Renal cortex interstitium (tissue), 15 donors: ENCODE measurements at places on chromosomes 6 and 20. TPM values are rescaled to one million over a fixed set of nuclear protein-coding genes. Genes with fewer than 3 reads are reported as not detected.
A peak's percentile ranks its signal among the peaks of the same experiment; 100 is the strongest.

DNA sequence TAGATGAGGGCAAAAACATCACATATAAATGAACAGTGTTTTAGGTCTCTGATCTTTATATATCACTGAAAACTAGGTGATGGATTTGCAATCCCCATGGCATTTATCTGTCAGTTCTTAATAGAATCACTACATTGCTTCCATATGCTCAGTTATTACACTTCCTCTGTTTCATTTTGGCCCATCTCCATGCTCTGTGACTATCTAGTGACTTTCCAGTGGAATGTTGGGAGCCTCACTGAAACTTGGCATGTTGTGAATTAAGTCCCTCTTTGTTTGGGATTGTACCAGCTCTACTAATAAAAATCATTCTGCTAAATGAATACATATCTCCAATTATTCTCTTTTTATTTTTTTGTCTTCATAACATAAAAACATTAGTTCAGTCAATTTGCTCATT is 226.1 kb upstream of the CEP162 start:
- DNase-seq: no peak

RSPH4A gene
- polyA plus RNA-seq: 3.0 TPM

GRCh38 chr6:166478782-166479592 is 96.2 kb upstream of the MPC1 start:
- no peak for DNase-seq

GRCh38 chr6:89117211-89118108 is at the start of gene SRSF12:
Gene SRSF12 (minus strand): TSS chr6:89118071. CDS start chr6:89117887, 184 bp downstream.
- peak; percentile 40 for DNase-seq

GRCh38 chr6:143561105-143561704 is 49.7 kb upstream of the FUCA2 start:
- no peak for DNase-seq

DNA sequence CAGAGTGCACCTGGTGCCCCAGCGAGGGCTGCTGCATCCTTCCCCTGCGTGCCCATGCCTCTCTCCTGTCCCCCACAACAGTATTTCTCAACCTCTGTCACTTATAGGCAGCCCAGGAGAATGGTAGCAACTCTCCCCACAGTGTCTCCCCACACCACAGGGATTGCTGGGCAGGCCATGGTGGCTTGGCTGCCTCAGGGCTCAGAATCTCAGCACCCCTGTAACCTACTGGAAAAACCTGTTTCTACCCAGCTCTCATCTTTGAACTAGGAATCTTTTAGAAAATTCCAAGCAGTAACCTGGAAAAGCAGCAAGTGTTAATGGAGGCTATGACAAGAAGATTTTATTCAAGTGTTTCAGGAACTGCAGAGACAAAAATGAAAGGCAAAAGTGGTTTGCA is 38.0 kb downstream of the CD164 start:
- no peak for DNase-seq

DNA sequence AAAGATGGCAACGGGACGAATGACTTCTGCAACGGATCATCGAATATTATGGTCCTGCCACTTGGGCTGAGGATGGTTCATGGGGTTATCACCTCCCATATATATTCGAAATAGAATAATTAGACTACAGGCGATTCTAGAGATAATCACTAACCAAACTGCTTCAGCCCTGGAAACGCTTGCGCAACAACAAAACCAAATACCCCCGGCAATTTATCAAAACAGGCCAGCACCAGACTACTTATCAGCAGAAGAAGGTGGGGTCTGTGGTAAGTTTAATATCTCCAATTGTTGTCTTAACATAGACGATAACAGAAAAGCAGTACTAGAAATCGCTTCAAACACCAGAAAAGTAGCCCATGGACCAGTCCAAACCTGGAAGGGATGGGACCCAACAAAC is 31.0 kb upstream of the ULBP3 start:
- DNase-seq: no peak

- DNase-seq: no peak
Observed at GRCh38 chr20:25360631-25361286, 29.9 kb downstream of the ABHD12 start.

GRCh38 chr6:43806043-43806757 is 36.2 kb downstream of the VEGFA start:
- no peak for DNase-seq

- DNase-seq: peak; percentile 13
Observed at GRCh38 chr6:100176311-100176950, 182.4 kb upstream of the MCHR2 start.

DNA sequence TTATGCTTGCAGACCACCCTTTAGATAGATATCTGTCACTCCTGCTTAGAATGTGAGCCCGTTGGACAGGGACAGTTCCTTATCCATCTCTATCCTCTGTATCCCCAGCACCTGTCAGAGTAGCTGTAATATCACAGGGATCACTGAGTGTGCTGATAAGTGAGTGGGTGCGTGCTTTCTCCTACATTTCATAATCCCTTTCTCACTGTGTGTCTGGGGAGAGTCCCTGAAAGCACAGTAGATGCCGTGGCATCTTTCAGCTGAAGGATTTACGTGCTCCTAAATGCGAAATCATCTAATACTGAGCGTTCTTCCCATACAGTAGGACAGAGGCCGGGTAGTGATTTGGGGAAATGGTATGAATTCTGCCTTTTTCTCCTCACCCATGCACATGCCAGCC is 198.9 kb upstream of the SASH1 start:
- DNase-seq: no peak

DUSP15 gene
- 19.6 TPM for polyA plus RNA-seq

GRCh38 chr6:158770533-158771330 is 48.4 kb downstream of the EZR start:
- DNase-seq: no peak

DNA sequence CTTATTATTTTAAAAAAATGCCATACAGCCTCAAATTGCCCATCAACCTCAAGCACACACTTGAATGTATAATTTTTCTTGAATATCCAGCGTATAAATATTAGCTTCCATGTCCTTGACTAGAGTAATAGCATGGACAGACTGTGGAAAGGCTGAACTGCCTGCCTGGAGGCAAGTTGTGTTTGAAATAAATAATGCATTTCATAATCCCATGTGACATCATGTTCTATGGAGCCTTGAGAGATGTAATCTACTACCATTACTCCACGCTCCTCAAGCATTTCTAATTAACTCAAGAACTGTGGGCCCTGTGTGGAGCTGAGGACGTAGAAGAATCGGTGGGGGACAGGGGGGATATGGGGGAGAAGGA is 94.2 kb downstream of the CDS2 start:
- DNase-seq: no peak

GRCh38 chr6:25472306-25472705 is 179.7 kb upstream of the SCGN start:
- DNase-seq: no peak

MYH7B gene
- 0.84 TPM for polyA plus RNA-seq

GRCh38 chr6:37362101-37362828 is 8.5 kb downstream of the RNF8 start:
- DNase-seq: no peak

GRCh38 chr6:14992382-14992781 is 253.5 kb upstream of the JARID2 start:
- no peak for DNase-seq

DNA sequence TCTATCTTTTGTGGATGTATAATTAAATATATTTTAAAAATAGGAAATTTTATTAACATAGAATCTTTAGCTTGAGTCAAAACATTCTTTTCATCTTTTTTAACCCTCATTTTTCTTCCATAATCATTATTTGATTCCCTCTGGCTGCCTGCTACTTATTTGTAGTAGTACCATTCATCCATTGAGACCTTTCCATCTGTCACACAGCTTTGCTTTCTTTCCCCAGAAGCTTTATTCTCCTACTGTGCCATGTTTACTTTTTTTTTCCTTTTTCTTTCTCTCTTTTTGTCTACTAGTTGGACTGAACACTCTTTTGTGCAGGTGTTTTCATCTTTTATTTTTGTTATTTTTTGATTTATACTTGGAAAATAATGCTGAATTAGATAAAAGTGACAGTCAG is 522.6 kb upstream of the MMS22L start:
- no peak for DNase-seq

ABHD16B gene
- not detected for polyA plus RNA-seq

DNA sequence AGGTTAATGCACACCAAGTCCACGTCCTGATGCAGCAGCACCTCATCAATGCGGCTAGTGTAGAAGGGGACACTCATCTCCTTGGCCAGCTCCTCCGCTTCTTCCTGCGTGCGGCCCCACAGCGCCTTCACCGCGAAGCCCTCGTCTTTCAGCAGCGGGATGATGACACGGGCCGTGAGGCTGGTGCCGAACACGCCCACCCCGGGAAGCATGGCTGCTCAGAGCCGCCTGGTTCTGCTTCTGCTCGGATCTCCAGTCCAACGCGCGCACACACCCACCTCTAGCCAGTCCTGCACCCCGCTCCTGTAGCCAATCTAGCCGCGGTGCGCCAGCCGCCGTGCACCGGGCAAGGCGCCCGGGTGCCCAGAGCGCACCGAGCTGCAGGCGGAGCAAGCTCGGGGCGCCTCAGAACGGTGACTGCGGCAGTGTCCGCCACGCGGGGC is 700 bp downstream of the GFOD1 start:
- no peak for DNase-seq

DNA sequence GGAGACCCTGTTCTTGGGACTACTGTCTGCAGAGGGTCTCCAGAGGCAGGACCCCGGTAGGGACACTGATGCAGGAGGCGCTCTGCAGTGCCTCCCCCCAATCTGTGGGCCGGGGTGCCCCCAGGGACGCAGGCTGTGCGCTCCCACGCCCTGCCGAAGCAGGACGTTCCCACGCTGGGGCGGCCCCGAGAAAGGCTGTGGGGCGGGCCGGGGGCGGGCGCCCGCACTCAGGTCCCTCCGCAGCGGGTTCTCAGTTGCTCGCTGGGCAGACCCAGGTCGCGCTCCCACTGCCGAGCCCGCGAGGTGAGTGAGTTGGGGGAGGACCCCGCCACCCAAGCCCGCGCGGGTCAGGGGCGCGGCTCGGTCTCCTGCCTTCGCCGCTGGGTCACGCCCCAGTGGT is at the start of gene COX4I2:
Gene COX4I2 (plus strand): TSS at position 253 of the 400 bp plus-strand sequence. CDS start 1,106 bp downstream, outside the sequence.
- DNase-seq: no peak

CST11 gene
- polyA plus RNA-seq: not detected

DNA sequence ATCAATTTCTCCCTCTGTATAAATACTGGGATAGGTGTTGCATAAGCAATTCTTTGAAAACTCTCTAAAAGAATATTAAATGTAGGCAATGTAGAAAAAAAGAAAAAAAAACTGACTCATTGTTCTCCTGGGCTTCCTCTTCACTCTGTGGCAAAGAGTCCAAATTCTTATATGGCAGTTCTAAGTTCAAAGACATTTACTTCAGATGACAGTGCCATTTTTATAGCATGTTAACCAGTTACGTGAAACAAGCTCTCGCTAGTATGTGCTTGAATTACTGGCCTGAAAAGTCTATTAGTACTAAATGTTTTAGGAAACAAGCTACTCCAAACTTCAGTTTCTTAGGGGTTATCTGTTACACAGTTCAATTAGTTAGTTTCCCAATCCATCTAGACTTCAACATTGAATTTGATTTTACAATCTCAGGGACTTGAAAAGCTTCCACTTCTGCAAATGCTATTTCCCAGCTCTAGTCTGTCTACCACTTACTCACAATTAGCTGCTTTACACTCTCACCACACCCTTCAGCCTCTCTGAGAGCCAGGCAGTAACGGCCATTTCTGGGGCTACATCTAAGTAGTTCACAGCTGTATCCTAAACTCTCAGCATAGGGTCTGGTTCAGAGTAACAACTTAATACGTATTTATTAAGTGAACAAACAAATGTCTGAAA is 100.4 kb downstream of the OGFRL1 start:
- no peak for DNase-seq

HLA-DRA gene
- polyA plus RNA-seq: 97.8 TPM

GTSF1L gene
- not detected for polyA plus RNA-seq

TRDN gene
- polyA plus RNA-seq: 3.0 TPM

CRISP3 gene
- 0.31 TPM for polyA plus RNA-seq

DNA sequence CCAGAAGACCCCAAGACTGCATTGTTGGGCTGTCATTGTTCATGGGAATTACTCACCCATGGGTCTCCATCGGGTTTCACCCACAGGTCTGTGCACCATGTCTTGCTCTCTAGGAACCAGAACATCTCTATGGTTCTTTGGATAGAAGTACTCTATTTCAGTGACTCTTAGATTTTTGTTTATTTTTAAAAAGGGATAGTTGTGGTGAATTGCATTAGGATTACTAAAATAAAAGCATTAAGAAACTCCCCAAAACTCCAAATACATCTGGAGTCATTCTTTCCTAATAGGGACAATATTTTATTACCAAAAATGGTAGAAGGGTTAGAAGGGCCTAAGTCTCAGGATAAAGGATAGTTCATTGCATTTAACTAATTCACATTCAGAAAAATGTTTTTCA is 166.9 kb upstream of the TNFAIP3 start:
- no peak for DNase-seq

GRCh38 chr6:16570946-16571345 is 190.3 kb downstream of the ATXN1 start:
- no peak for DNase-seq

- no peak for DNase-seq
Observed at GRCh38 chr6:16241321-16241689, 2.9 kb downstream of the GMPR start.

DNA sequence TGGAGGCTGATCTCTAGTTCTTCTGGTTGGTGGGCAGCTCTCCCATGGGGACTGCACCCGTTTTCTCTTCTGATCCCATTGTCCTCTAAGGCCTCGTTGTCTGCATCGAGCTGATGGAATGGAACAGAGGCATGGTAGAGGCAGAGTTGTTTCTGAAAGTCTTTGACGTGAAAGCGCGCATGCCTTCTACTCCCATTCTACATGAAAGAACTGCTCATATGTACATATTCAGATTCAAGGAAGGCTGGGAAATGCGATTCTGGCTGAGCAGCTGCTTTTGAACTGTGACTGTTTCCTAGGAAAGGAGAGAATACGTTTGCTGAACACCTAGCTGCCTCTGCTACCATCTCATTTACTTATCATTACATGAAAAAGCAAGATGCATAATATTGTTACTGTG is 815.2 kb downstream of the QKI start:
- DNase-seq: no peak

DNA sequence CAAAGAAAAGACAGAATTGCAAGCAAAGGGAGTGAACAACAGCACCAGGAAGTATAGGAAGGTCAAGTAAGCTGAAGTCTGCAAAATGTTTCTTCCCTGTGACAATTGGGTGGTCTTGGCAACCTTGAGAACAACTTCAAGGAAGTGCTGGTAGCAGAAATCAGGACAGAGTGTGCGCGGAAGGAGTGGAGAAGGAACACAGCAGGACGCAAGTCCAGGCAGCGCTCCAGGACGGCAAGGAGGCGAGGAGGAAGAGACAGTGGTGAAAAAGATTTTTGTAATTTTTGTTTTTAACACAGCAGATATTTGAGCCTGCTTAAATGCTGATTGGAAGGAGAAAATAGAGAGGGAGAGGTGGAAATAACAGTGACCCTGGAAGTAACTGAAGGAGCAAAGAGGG is 141.7 kb downstream of the F13A1 start:
- no peak for DNase-seq
